Activated CD8-positive, alpha-beta memory T cell treated with anti-CD3 and anti-CD28 coated beads for 1 hour (primary cell): ENCODE measurements at places on chromosomes 11 and 22.

DNA sequence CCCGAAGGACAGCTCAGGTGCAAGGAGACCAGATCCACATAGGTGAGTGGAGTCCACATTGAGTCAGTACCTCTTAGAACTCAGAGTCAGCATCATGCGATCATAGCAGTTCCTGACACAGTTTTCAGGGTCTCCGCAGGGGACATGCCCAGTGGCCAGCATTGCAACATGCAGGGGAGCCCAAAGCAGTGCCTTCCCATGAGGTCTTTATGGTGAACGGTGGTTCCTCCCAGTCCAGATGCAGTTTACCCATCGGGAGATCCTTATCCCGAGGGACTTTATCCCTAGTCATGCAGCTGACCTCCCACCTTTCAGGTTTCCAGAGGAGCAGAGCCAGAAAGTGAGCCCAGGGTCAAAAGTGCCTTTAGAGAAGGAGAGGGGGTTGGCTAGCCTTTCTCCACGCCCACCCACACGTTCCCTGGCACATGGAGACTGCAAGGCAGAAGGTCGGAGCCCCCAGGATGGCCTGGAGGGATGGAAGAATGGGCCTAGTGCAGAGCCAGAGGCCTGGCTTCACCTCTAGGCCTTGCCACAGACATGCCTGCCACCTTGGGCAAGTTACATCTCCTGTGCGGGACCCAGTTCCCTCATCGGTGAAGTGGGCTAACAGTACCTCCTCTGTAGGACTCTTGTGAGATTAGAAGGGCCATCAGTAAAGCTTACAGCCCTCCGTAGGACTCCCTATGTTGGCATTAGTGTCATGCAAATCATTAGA lies 6.4 kb downstream of the KCTD17 start:
- DNase-seq: no peak

DNA sequence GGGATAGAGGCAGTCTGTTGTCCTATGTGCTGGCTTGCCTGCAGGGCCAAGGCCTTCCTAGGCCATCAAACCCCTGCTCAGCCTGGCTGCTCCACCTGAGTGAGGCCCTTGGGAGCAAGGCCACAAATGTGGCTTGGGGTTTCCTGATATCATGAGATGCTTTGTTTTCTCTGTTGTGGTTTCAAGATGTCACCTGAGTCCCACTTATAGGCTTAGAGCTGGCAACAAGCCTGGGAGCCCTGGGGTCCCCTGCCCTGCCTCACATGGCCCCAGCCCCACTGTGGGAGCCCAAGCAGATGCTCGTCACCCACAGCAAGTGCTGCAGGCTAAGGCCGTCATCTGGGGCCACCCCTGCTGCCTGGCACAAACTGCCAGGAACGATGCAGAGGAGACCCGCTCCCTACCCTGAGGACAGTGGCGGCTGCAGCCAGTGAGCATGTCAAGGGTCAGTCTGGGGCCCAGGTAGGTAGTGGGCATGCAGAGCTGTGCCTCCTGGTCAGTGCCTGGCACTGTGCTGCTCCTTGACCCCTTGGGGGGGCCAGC lies 75.4 kb upstream of the KCNQ1OT1 start:
- no peak for DNase-seq

GRCh38 chr22:32042924-32043323 lies at the start of gene SLC5A1:
TSS of gene SLC5A1 (plus strand) at chr22:32043261. CDS start at chr22:32043282, 21 bp downstream.
- DNase-seq: no peak

- no peak for DNase-seq
Measured at GRCh38 chr22:19109198-19110063, 12.8 kb downstream of the DGCR2 start.

DNA sequence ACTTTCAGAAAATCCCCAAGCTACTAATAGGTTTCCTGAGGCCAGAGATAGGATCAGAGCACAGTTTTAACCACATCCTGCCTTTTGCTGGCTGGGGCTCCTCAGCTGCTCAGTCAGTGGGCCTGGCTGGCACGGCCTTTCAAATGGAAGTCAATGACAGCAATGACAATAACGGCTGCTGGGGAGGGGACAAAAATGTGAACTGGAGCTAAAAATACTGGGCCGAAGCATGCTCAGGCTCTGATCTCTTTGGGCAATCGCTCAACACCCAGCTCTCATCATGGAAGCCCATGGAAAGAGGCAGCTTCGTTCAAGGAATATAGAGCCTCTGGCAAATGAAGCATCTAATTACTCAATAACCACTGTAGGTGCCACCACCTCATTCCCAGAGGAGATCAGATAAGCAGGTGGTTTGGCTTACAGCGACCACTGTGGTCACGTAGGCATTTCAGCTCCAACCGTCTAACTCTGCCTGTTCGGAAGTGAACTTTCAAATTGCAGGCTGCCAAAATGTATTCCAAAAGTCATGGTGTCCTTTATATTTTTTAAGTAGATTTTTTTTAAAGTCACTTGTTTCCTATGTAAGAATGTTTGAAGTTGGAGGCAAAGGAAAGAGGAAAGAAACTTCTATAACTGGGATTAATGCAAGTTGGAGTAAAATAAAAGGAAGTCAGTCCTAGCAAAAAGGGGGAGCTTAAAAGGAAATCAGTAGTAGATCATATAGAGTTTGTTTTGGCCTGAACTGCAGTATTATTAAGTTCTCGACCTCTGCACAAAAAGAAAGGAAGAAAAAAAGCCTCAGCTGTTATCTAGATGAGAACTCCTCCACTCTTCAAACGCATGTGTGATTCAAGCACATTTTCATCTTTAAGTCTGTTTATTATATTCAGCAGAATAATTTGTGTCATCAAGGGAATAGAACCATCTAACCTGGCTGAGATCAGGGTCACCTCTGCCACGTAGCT lies 14.1 kb downstream of the WT1 start:
- DNase-seq: no peak

GRCh38 chr11:111635706-111636045 lies 33.4 kb downstream of the SIK2 start:
- no peak for DNase-seq

DNA sequence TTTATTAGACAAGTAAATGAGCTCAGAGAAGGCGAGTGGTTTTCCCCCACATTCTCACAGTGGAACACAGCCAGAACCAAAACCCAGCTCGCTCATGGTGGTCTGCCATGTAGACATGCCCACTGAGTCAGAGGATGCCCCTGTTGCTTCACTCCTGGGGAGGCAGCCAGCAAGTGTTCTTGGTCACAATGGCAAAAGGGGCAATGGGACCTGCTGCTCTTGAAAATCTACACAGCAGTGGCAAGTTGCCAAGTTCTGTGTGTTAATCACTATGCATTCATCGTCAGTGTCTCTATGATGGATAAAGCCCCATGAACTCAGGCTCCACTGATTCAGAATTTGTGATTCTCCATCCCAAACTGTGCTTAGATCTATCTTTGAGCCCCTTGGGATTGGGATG lies 64.7 kb upstream of the TBCEL start:
- no peak for DNase-seq

- DNase-seq: no peak
Measured at GRCh38 chr11:27451244-27451965, 21.2 kb downstream of the LGR4 start.

DNA sequence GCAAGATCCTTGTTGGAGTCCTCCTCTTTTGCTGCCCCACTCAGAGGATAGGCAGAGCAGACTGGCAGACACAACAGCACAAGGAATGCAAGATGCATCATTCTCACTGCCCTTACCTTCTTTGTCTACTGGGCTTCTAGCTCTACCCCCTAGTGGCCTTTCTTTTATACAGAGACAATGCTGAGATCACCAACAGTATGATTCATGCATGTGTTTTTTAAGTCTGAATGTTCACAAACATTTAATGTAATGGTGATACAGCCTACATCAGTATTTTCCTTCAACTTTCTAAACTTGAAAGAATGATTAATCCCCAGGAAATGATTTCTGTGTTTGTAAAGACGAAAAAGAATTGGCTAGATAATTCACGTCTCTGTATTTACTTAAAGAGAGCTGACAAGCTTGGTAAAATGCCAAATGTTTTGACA lies at the start of gene MMP10:
MMP10 (minus strand) TSS at position 138 of the 428 bp plus-strand sequence; CDS start at position 101, 37 bp downstream.
- no peak for DNase-seq

GRCh38 chr22:44648821-44649565 lies 53.0 kb upstream of the PRR5 start:
- DNase-seq: no peak

- DNase-seq: no peak
Measured at GRCh38 chr11:46570790-46571398, 22.9 kb downstream of the AMBRA1 start.

GRCh38 chr11:69418576-69419296 lies 62.7 kb upstream of the LINC01488 start:
- no peak for DNase-seq

- no peak for DNase-seq
Measured at GRCh38 chr22:39416319-39416718, 16.7 kb downstream of the TAB1 start.

GRCh38 chr22:46511151-46512038 lies 26.0 kb downstream of the CELSR1 start:
- DNase-seq: no peak

DNA sequence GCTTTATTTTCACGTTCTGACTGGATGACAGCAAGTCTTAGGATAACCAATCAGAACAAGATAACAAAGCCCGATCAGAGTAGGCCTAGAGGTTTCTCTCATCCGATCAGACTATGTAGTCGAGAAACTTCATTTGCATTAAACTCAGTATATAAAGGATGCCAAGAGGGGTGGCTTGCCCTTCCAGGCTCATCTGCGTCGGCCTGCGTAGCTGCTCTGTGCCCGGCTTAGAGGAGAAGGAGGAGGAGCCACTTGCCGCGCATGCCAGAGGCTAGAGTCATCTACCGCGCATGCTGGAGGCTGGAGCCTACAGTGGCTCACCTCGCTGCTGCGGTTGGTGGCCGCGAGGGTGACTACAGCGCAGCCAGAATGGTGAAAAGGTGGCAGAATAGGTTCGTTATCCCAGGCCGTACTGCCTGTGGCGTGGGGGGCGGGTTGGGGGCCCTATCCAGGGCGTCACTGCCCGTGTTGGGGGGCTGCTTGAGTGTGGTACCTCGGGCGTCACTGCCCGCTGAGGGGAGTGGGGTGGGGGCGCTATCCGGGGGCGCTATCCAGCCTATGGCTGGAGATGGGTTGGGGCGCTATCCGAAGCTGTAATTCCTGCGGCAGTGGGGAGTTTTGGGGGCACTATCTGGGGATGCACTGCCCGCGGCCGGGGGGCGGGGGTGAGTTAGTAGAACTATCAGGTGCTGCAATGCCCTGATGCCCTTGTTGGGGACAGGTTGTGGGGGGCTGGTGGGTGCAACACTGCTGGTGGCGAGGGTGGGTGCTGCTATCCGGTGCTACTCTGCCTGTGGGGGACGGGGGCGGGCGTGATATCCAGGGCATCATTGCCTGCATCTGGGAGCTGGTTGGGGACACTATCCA lies at the start of gene RFPL2:
RFPL2 (minus strand) TSS at position 218 of the 867 bp plus-strand sequence. CDS start 2,622 bp downstream, outside the sequence.
- no peak for DNase-seq

- DNase-seq: no peak
Measured at GRCh38 chr11:103872748-103873147, 163.7 kb upstream of the DDI1 start.

- DNase-seq: no peak
Measured at GRCh38 chr11:133072378-133072777, 459.9 kb downstream of the OPCML start.

GRCh38 chr22:26321469-26321913 lies 107.6 kb upstream of the ASPHD2 start:
- DNase-seq: no peak

DNA sequence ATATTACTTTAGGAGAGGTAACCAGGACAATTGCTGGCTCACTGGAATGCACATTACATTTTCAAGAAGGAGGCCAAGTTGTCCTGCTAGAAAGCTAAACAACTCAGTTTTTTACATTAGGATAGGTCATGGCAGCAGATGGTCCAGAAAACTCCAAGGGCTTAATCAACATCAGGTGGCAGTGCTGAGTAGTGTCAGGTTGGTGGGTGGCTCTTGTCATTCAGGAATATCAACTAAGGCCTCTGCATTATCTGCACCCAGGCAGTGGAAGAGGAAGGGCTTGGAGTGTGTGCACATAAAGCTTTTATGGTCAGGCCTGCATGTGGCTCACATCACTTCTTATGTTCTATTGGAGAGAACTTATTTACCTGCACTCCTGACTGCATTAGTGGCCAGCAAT lies 32.2 kb upstream of the OR4B1 start:
- no peak for DNase-seq

- no peak for DNase-seq
Measured at GRCh38 chr11:116730601-116731000, 42.2 kb downstream of the BUD13 start.

GRCh38 chr22:26485013-26485412 lies 1.3 kb downstream of the SRRD start:
- no peak for DNase-seq
